ENCODE measurements at places on chromosomes 5 and 9.

DNA sequence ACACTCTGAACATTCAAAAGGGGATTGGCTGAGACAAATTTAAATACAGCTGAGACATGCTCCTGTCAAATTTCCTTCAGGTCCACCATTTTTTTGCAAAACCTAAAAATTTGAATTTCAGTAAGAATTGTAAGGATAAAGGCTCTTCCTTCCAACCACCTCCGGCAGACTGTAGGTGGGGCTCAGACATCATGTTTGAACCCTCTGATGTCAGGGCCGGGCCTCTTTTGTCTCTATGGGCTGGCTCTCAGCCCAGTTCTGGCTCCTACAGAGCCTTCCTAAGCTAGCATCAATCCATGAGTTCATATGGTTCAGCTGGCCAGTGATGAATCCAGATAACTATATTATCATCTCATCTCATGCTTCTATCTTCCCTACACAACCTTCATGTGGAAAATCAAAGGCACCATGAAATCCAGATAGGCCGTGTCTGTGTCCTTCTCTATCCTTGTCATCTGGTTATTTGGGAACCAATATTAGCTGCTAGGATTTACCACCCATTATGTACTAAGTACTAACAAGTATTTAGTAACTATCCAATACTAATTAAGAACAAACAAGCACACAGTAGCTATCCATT lies 44.2 kb downstream of the NIPSNAP3B start:
- DNase-seq: no peak

- DNase-seq: no peak
These were observed 95.1 kb downstream of the DAPK1 start for GRCh38 chr9:87592554-87593358.

DNA sequence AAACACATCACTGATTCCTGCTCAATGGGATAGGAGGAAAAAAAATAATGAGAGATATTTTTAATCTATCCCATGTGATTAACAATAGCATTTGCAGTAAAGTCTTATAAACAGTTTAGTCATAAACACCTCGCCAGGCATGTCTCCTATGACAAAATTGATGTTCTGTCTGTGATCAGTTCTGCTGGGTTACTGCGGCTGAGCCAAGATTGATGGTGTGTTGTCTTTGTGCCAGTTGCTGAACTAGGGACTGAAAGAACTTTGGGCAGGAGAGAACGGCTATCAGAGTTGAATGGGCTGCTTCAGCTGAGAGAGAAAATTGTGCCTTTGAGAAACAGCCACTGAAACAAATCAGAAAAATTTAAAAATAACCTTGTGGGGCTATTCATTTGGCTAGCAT lies 37.3 kb upstream of the MAMDC2 start:
- no peak for DNase-seq

DNA sequence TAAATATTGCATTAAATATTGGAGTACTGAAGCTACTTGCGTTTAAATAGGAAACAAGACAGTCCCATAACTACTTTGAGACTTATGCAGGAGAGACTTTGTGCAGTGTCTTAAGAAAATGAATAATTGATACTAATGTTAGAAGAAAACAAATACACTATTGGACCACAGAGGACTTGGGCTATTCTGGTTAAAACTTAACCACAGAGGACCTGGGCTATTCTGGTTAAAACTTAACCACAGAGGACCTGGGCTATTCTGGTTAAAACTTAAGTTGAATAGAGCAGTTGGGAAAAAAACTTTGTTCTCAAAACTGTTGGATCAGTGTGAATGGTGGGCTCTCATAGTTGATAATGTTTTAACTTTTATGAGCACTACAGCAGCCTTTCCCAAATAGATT lies 141.7 kb downstream of the WDR70 start:
- no peak for DNase-seq

GRCh38 chr5:69202497-69202896 lies 13.1 kb downstream of the CENPH start:
- no peak for DNase-seq

- DNase-seq: no peak
These were observed 390.6 kb downstream of the DNAH5 start for GRCh38 chr5:13553896-13554295.

DNA sequence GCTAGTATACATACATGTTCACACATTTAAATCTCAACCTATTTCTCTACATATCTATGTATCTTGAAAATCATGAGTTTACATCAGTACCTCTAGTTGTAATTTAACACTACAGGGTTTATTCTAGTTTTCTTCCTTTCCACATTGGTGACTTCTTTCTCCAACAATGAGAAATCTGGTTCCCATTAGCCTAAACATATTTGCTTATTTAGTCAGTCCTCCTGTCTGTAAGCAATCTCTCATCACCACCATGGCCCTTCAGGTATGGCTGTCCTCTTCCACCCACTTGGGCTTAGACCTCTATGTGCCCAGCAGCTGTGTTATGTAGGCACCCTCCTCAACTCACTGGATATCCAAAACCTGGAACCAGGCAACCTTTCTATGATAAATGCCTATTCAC lies 8.0 kb upstream of the SPATA31D1 start:
- no peak for DNase-seq

DNA sequence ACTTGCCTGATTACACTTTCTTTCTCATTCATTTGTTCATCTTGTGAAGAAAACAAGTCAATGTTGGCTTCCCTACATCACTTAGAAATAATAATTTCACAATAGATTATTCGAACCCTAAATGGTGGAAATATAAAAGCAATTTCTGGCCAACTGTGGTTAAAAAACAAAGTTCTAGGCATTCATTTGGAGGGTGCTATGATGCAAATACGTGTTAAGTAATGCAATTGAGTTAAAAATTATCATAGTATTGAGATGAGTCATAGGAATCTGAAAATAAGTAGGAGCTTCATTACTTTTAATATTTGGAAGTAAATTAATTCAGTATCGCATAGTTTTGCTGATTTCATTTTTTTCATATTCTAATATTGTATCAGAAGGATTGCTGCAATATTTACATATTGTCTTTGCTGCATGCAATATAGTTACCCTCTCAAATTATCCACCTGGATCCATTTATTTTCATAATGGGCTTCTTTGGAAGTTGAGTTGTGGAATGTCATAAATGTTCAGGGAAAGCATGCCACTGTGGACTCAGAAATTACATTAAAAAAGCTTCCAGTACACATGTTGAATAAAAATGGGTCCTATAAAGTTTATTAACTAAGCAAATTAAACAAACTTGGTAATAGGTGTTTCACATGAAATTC lies 647.7 kb upstream of the WWC1 start:
- no peak for DNase-seq

DNA sequence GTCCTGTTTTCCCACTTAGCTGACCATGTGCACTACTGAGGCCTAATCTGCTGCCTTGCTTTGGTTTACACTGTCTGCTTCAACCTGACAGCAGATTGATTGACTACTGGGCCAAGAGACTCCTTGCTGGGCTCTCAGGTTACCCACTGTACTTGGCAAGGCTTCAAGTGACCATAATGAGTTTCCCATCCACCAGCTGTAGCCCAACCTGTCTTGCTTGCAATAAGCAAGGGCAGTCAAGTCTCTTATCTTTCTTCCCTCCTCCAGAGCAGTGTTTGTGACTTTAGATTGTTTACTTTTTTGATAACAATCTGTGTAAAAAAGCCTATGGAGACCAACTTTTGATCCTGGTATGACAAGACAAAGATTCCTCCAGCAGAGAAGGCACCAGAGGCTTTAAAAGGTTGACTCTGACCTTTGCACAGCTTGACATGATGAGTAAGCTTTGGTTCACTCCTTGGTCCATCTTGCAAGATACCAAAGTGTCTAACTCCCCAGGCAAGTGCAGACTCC lies 912.3 kb upstream of the SEMA6A start:
- no peak for DNase-seq

GRCh38 chr5:137734962-137735554 lies 831 bp downstream of the KLHL3 start:
- DNase-seq: no peak

DNA sequence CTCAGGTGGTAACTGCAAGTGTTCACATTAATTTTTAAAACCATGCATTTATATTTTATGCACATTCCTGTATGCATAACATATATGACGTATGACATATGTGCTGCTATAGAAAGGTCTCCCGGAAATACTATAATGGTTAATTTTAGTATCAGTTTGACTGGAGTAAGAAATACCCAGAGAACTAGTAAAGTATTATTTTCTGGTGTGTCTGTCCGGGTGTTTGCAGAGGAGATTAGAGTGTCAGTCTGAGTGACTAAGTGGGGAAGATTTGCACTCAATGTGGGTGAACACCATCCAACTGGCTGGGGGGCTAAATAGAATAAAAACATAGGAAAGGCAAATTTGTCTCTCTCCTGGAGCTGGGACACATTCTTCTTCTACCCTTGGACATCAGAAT lies 26.9 kb downstream of the UIMC1 start:
- no peak for DNase-seq

GRCh38 chr5:72434781-72435437 lies 72.3 kb downstream of the ZNF366 start:
- DNase-seq: no peak

- DNase-seq: no peak
These were observed 699.0 kb downstream of the MAT2B start for GRCh38 chr5:164204338-164204946.

- DNase-seq: no peak
These were observed 10.8 kb downstream of the SEPTIN8 start for GRCh38 chr5:132766020-132766805.

GRCh38 chr9:22722492-22722891 lies 275.9 kb downstream of the DMRTA1 start:
- DNase-seq: no peak

Data from CD8-positive, alpha-beta memory T cell (primary cell).